Mesothelial cell of epicardium (in vitro differentiated cells): ENCODE measurements at places on chromosomes 16 and 17.

GRCh38 chr17:79993390-79994227 is 42.1 kb downstream of the TBC1D16 start:
- peak overlapping the region; percentile 17 for H3K4me3 ChIP-seq
- no peaks in the 10 kb centered on the region for H3K27me3 ChIP-seq
- peaks cover 48% of the 10 kb centered on the region for H3K4me1 ChIP-seq
- peaks cover 4% of the 10 kb centered on the region for H3K36me3 ChIP-seq
- peak overlapping the region; percentile 83 for H3K27ac ChIP-seq

DNA sequence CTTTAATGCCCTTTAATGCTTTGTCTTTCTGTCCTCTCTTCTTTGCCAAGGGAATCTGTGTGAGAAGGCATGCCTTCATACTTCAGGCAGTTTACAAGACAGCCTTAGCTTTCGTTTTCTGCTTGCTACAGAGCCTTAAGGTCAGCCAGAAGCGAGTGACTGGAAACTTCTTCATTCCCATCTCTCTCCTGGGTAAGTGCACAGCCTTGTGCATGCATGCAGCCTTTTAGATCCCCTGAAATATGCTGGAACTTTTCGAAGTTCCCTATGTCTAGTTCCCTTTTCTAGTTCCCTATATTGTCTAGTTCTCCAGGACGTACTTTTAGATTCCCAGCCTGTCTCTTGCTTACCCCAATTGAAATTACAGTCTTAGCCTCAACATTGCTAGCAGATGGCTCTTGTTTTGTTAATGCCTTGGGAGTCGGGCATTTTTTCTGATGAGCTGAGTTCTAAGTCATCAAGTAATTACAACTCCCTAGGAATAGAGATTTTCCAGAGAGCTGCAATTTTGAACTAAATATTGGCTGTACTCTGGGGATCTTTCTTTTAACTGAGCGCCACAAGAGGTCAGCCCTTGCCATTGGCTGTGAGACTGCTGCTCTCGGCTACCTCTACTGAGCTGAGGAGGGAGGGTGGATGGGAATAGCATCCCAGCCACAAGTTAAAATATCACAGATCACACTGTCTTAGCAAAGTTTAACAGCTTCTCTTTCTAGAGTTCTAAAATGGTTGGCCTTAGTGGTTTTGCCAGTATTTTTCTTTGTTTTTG is 22.7 kb upstream of the PPM1D start:
- H3K4me1 ChIP-seq: peaks cover 32% of the 10 kb centered on the region
- no peaks in the 10 kb centered on the region for H3K36me3 ChIP-seq
- H3K4me3 ChIP-seq: peak overlapping the region; percentile 1
- H3K27me3 ChIP-seq: no peaks in the 10 kb centered on the region
- peak overlapping the region; percentile 76 for H3K27ac ChIP-seq

- DNase-seq: no peak
- no peaks in the 10 kb centered on the region for H3K36me3 ChIP-seq
- no peaks in the 10 kb centered on the region for H3K27me3 ChIP-seq
- H3K4me1 ChIP-seq: peaks cover 44% of the 10 kb centered on the region
- no peak overlapping the region for H3K27ac ChIP-seq
- no peak overlapping the region for H3K4me3 ChIP-seq
These were observed 13.4 kb upstream of the HERPUD1 start for GRCh38 chr16:56918467-56919012.

DNA sequence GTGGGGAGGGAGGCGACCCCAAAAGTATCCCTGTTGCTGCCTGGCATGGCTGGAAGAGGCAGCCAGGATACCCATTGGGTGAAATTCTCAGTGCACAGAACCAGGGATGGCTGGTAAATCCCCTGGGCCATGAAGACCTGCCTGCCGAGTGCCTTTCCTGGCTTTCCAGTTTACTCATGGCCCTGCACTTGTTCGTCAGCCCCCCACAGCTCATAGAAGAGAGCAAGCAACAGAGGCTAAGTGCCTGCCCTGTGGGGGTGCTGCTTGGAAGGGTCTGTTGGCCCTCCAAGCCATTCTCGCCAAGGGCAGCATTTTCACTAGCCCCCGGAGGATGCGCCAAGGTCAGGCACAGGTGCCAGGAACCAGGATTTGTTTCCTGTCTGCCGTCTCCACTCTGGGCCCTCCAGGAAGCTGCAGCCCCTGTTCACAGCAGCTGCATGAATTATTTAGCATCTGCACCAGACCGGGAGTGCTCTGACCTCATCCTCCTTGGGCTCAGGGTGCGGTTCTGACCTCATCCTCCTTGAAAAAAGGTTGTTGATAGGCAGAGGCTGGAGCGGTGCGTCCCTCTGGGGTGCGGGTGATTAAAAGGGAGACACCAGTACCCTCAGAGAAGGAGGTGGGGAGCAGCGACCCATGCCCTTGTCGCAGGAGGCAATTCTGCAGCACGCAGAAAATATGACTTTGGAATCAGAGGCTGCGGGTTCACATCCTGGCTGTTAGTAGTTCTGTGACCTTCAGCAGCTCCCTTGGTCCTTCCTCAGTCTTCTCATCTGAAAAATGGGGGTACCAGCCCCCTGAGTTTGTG is 14.2 kb upstream of the CD300A start:
- H3K27me3 ChIP-seq: peaks cover 14% of the 10 kb centered on the region
- H3K4me1 ChIP-seq: peaks cover 19% of the 10 kb centered on the region
- H3K4me3 ChIP-seq: peak overlapping the region; percentile 4
- no peak for DNase-seq

DNA sequence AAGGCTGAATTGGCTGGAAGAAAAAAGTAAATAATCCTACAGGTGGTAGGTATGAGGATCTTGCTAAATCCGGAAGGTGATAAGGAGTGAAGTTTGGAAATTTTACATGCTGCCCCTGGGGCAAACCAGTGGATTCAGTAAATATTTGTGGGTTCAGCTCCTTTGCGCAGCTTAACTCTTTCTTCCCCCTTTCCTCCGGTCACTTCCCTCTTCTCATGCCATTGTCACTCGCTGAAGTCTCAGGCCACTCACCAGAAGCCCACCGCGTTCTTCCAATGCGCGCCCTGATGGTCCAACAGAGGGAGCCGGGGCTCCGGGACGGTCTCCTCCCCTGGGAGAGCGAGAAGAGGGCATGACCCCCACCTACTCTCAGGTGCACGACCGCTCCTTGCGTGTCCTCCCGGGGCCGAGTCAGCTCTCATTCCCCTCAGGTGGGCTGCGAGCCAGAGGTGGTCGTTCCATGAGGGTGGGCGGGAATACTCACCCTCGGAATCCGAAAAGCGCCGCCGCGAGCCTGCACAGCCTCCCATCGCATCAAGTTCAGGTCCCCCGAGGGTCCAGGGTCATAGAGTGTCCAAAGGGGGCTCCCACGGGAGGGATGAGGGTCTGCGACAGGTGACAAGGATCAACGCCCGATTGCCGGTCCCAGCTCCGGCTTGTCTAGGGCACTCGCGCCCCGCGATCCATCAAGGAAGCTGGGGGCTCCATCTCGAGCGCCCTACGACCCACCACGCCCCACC is 474 bp downstream of the CLN3 start:
- H3K36me3 ChIP-seq: peaks cover 11% of the 10 kb centered on the region
- peak overlapping the region; percentile 99 for H3K27ac ChIP-seq
- peak overlapping the region; percentile 96 for H3K4me3 ChIP-seq
- no peaks in the 10 kb centered on the region for H3K27me3 ChIP-seq

GRCh38 chr17:20890338-20890737 is 152.5 kb downstream of the USP22 start:
- DNase-seq: no peak
- no peaks in the 10 kb centered on the region for H3K27me3 ChIP-seq
- no peak overlapping the region for H3K4me3 ChIP-seq
- peaks cover 17% of the 10 kb centered on the region for H3K4me1 ChIP-seq

GRCh38 chr17:47816111-47816735 is 5.4 kb downstream of the OSBPL7 start:
- peaks cover 11% of the 10 kb centered on the region for H3K4me1 ChIP-seq
- H3K27me3 ChIP-seq: no peaks in the 10 kb centered on the region
- H3K4me3 ChIP-seq: no peak overlapping the region
- no peak for DNase-seq
- peaks cover 26% of the 10 kb centered on the region for H3K36me3 ChIP-seq

GRCh38 chr17:73936908-73937627 is 266.4 kb upstream of the RPL38 start:
- no peak overlapping the region for H3K4me3 ChIP-seq
- peaks cover 6% of the 10 kb centered on the region for H3K4me1 ChIP-seq
- peaks cover 39% of the 10 kb centered on the region for H3K27me3 ChIP-seq
- H3K27ac ChIP-seq: no peak overlapping the region

GRCh38 chr16:79363035-79363434 is 237.5 kb downstream of the MAF start:
- no peaks in the 10 kb centered on the region for H3K4me1 ChIP-seq
- DNase-seq: no peak
- no peaks in the 10 kb centered on the region for H3K36me3 ChIP-seq
- no peak overlapping the region for H3K27ac ChIP-seq
- H3K27me3 ChIP-seq: peaks cover 41% of the 10 kb centered on the region

DNA sequence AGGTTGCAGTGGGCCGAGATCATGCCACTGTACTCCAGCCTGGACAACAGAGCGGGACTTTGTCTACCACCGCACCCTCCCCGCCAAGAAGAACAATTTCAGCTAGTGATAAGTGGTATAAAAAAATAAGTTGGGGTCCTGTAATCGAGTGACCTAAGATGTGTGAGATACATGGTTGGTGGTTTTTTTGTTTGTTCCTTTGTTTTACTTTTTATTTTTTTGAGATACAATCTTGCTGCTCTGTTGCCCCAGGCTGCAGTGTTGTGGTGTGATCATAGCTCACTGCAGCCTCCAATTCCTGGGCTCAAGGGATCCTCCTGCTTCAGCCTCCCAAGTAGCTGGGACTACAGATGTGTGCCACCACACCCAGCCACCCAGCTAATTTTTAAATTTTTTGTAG is 58.7 kb downstream of the PITPNC1 start:
- H3K4me3 ChIP-seq: no peak overlapping the region
- peaks cover 7% of the 10 kb centered on the region for H3K4me1 ChIP-seq
- H3K36me3 ChIP-seq: no peaks in the 10 kb centered on the region
- H3K27me3 ChIP-seq: no peaks in the 10 kb centered on the region

DNA sequence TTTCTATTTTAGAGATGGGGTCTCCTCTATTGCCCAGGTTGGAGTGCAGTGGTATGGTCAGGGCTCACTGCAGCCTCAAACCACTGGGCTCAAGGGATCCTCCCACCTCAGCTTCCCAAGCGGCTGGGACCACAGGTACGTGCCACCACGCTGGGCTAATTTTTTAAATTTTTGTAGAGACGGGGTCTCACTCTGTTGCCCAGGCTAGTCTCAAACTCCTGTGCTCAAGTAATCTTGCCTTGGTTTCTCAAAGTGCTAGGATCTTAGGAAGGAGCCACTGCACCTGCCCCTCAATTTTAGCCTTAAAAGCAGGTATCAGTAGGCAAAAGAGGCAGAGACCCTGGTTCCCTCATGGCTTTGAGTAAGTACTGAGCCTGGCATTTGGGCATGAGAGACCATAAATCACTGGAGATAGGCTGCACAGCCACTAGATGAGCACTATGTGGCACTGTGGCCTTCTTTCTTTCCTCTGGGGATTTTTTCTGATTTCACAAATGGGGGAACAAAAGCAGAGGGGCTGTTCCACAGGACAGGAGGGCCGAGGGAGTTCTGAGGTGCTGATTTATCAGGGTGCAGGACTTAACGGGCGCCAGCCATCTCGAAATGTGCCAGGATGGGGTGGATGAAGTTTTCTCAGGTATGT is 82.2 kb downstream of the PLXDC1 start:
- no peak overlapping the region for H3K27ac ChIP-seq
- DNase-seq: no peak
- H3K27me3 ChIP-seq: no peaks in the 10 kb centered on the region
- H3K4me1 ChIP-seq: peaks cover 6% of the 10 kb centered on the region

GRCh38 chr16:54289945-54290832 is 3.6 kb upstream of the IRX3 start:
- peaks cover 75% of the 10 kb centered on the region for H3K27me3 ChIP-seq
- peaks cover 24% of the 10 kb centered on the region for H3K4me1 ChIP-seq
- H3K4me3 ChIP-seq: peak overlapping the region; percentile 67
- peaks cover 2% of the 10 kb centered on the region for H3K36me3 ChIP-seq

- no peaks in the 10 kb centered on the region for H3K4me1 ChIP-seq
- no peak overlapping the region for H3K27ac ChIP-seq
- no peak overlapping the region for H3K4me3 ChIP-seq
- no peaks in the 10 kb centered on the region for H3K27me3 ChIP-seq
These were observed 391.3 kb upstream of the CDH5 start for GRCh38 chr16:65975049-65975708.

DNA sequence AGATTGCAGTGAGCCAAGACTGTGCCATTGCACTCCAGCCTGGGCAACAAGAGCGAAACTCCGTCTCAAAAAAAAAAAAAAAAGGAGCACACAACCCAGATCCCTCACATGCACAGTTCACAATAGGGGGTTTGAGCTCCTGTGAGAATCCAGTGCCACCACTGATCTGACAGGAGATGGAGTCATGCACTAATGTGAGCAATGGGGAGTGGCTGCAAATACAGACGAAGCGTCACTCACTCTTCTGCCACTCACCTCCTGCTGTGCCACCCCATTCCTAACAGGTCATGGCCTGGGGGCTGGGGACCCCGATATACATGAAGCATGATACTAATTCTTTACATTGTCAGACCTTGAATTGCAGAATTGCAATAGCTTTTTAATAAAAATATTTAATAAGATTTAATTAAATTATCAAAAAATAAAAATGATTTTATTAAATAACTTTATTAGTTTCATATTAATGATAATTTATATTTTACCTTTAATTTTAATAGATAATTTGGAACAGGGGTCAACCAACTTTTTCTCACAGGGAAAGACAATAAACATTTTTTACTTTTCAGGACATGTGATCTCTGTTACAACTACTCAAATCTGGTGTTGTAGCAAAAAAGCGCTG is 171.4 kb downstream of the COPRS start:
- peaks cover 6% of the 10 kb centered on the region for H3K4me1 ChIP-seq
- H3K36me3 ChIP-seq: no peaks in the 10 kb centered on the region
- H3K4me3 ChIP-seq: no peak overlapping the region
- no peak overlapping the region for H3K27ac ChIP-seq
- peaks cover 11% of the 10 kb centered on the region for H3K27me3 ChIP-seq
- no peak for DNase-seq

GRCh38 chr17:71423871-71424546 is 696.8 kb upstream of the SOX9 start:
- DNase-seq: no peak
- no peak overlapping the region for H3K27ac ChIP-seq
- no peaks in the 10 kb centered on the region for H3K4me1 ChIP-seq

DNA sequence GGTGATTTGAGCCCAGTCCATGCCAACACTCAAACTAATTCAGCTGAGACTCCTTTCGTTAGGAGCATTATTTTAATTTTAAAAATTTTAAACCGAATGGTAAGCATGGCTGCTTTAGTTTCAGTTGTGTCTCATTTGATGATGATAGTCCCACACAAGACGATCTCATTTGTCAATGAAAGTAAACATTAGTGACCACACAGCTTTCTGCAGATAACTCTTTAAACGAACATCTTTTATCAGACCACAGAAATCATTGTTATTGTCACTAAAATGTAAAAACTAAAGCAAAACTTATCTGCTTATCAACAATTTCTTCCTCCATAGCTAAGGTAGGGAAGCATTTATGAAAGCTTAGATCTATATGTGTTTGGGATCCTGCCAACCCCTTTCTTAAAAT is 382.2 kb downstream of the ZFHX3 start:
- peak overlapping the region; percentile 99 for H3K4me3 ChIP-seq
- no peak for DNase-seq
- H3K36me3 ChIP-seq: peaks cover 17% of the 10 kb centered on the region
- peaks cover 6% of the 10 kb centered on the region for H3K4me1 ChIP-seq

- H3K27me3 ChIP-seq: no peaks in the 10 kb centered on the region
- H3K4me1 ChIP-seq: peaks cover 2% of the 10 kb centered on the region
- H3K27ac ChIP-seq: no peak overlapping the region
- no peak overlapping the region for H3K4me3 ChIP-seq
- H3K36me3 ChIP-seq: no peaks in the 10 kb centered on the region
- DNase-seq: no peak
These were observed 35.2 kb downstream of the SRL start for GRCh38 chr16:4206680-4207079.
